ENCODE measurements at places on chromosomes 1 and 21.

- no peak for DNase-seq
These were observed 18.9 kb downstream of the FGGY start for GRCh38 chr1:59315529-59316463.

GRCh38 chr1:67020304-67020703, 33.6 kb downstream of the SLC35D1 start:
- DNase-seq = no peak

DNA sequence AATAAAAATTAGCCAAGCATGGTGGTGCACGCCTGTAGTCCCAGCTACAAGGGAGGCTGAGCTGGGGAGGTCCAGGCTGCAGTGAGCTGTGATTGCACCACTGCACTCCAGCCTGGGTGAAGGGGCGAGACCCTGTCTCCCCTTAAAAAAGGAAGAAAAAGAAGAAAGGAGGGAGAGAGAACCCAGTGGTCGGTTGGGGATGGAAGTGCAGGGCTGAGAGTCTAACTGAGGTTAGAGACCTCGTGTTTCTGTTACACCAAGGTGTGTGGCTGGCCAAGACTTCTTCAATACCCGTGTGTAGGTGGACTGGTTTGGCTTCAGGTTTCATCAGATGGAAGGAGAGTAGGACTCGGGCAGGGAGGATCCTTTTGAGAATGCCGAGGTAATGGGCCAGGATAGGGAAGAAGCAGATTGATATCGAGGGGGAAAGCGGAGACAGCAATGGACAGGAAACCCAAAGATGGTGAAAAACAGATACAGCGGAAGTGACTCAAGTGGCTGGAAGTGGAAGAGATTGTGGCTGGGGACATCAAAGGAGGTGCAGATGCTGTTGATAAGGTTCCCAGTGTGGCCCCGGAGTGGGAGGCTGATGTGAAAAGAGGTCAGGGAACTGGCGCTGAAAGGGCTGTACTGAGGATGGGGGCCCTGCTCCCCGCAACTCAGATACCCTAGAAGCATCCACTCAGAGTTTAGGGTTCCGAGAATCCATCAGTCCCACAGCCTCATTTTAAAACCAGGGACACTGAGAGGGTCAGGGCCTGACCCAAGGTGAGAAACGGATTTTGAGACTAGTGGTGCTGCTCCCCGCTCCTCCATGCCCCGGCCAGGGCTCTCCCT, 681 bp upstream of the UBXN10 start:
- no peak for DNase-seq

DNA sequence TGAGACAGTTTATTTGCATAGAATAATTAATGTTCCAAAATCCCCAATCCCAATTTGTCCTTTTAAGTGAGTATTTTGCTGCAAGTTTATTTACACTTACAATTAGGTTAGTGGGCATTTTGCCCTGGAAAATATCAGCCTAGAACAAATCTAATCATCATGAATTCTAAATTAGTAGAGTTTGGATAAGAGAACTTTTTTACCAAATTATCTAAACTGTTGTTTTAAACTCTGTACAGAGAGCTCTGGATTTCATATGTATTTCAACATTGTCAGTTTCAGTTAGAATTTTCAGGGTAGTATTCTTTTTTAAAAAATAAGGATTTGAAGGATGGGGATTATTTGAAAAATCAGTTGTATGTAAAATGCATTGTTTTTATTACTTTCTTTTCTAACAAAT, 27.8 kb upstream of the UBE2U start:
- no peak for DNase-seq

DNA sequence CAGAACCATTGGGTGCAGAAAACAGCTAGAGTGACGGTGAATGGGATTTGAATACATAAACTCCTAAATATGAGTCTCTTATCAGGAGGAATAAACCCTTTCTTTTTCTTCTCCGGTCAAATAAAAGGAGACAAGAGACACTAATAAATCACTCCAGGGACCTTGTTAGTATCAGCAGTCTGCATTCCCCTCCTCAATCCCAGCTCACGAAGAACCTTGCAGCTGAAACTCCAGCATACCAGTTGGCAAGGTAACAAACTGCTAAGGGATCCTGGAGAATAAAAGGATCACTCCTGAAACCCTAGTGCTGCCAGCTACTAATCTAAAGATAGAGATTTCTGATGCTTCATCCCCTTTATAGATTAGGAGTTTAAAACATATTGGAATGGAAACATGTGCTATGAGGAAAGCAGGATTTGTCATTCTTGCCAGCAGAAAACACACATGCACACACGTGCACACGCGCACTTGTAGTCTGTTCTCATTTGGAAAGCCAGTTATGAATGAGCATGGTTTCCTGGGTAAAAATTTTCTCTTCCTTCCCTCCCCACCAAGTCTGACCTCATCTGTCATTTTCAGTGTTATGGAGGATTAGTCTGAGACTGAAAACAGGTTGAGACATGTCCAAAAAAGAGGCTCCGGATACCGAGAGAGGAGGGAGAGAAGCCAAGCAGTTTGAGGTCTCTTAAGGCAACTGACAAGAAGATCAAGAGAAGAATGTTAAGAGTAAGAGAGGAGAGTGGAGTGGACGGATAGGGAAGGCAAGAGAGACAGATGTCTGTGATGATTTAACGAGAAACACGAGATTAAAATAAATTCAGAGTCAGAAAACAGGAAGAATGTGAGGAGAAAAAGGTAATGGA, 10.9 kb downstream of the IER5 start:
- no peak for DNase-seq

- DNase-seq = no peak
These were observed 54.2 kb upstream of the SSBP3 start for GRCh38 chr1:54460351-54460750.

GRCh38 chr1:23215751-23216449, 1.4 kb downstream of the HTR1D start:
- DNase-seq = no peak

- DNase-seq = no peak
These were observed 390 bp upstream of the S100A9 start for GRCh38 chr1:153357076-153357852.

DNA sequence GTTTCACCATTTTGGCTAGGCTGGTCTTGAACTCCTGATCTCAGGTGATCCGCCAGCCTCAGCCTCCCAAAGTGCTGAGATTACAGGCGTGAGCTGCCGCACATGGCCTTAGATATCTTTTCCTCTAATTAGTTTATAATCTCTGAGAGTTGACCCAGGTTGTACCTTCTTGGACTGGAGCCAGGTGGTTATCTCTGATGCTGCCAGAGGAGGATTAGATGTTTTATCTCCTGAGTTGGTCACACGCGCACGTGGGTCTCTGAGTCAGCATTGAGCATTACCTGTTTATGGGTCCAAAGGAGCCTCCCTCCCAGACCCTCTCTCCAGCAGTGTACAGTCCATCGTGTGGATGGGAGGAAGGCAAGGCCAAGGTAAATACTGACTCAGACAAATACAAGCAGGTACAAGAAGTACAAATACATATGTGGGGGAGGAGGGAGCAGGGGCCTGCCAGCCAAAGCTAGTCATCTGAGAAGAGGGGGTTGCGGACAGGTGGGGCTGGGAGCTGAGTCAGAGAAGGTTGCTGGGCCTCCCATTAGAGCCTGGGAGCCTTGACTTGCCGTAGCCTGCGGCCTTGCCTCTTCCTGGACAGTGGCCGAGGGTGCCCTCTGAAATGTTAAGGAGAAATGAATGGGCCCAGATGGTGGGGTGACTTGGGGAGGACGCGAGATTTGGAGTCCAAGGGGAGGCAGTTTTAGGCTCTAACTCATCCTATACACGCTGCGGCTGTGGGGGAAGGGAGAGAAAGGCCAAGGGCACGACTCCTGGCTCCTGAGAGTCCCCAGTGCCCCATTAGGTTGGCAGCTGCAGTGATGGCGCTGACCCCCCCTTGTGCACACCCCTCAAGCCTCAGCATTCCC, 13.1 kb downstream of the IL6R start:
- DNase-seq = no peak

GRCh38 chr1:40532062-40532389, 589 bp downstream of the ZNF684 start:
- no peak for DNase-seq

DNA sequence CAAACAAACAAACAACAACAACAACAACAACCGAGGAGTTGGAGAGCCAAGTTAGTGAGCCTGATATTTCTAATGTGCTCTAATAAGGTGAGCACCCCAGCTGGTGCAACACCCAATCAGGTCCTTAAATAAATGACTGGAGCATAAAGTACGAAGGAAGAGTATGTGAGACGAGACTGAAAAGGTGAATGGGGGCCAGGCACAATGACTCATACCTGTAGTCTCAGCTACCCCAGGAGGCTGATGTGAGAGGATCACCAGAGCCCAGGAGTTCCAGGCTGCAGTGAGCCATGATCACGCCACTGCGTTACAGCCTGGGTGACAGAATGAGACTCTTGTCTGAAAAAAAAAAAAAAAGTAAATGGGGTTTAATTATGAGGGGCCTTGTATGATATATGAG, 152.0 kb upstream of the ZRANB2 start:
- no peak for DNase-seq

GRCh38 chr21:39349211-39350093, 564 bp upstream of the HMGN1 start:
- DNase-seq = peak; percentile 95

DNA sequence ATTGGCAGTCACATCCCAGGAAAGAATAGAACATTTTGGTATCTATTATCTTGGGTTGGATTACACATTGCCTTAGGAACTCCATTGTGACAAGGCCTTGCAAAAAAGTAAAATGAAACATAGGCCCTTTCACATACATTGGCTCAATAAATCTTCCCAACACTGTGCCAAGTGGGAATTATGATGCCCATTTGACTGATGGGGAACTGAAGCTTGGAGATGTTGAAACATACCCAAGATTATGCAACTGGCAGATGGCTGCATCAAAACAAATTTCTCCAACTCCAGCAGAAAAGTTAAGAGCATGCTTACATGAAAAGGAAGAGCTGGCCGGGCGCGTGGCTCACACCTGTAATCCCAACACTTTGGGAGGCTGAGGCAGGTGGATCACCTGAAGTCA, 26.9 kb downstream of the PLEKHO1 start:
- no peak for DNase-seq

GRCh38 chr21:39009587-39010225, 173.5 kb downstream of the PSMG1 start:
- DNase-seq = no peak

DNA sequence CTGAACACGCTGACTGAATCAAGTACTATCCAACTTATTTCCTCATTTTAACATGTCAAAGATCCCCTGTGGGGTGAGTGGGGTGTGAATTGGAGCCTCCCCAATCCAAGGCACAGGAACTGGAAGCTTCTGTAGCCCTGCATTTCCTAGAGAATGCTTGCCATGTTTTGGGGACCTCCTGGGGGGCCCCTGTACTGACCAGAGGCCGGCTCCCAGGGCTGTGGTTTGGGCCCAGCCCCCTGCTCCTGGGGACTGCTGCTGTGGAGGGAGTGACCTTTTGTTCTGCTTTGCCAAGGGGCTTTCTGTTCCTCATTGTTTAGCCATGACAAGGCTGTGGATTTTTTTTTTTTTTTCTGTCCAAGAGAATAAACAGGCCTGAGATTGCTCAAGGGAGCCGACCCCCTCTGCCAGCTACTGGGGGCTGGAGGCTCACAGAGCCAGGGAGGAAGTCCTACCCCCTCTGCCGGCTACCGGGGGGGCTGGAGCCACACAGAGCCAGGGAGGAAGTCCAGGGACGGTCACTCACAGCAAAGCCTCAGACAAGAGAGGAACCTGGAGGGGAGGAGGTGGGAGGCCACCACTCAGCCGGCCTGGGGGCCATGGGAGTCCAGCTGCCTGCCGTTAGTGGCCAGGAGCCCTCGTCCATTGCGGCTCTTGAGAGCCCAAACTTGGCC, 17.4 kb downstream of the TNFRSF1B start:
- DNase-seq = no peak

DNA sequence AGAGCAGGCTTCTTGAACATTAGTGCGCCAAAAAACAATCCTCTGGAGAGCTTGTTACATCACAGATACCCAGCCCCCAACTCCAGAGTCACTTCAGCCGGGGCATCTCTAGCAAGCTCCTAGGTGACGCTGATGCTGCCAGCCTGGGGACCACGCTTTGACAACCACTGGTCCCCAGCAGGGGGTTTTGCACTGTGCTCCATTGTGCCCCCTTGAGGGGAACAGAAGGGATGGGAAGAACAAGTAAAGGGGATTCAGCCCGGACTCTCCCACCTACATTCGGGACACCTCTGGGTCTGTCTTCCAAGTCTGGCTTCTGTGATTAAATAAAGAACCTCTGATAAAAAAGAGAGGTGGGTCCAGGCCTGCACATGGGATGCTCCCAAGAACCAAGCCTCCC, 60.4 kb downstream of the ATP5PO start:
- no peak for DNase-seq

DNA sequence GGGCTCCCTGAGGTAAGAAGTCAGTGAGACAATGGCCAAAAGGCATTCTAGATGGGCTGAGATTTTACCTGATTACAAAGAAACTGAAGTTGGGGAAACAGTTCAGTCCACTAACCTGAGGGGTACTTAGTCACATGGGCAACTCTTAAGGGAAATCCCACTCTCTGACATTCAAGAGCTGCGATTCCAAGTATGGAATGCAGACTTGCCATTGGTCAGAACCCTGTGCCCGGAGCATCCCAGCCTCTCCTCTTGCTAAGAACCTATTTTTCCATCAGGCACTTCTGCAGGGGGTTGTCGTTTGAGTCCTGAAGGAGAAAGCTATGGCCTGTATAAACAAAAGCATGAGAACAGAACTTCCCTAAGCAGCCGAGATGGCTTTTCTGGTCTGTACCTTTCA, 434.9 kb upstream of the DAB1 start:
- DNase-seq = no peak

DNA sequence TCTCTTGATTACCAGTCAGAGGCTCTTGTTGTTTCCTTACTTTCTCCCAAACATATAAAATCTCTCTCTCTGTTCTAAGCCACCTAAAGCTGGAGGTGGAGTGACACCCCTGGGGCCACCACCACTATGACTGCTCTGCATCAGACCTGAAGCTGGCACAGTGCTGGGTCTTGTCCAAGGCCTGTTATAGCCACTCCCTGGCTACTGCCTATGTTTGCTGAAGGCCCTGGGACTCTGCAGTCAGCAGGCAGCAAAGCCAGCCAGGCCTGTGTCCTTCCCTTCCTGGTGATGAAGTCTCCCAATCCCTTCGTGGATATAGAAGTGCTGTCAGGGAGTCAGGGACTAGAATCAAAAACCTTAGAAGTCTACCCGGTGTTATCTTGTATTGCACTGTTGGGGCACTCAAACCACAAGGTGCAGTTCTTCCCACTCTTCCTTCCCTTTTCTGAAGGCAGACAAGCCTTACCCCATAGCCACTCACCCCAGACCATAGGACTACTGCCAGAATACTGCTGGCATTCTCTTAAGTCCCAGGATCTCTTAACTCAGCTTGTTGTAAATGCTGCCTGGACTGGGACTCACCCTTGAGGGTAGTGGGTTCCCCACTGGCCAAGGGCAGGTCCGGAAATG, 103.1 kb downstream of the RPS6KC1 start:
- DNase-seq = no peak

Data from effector CD8-positive, alpha-beta T cell (primary cell).